ENCODE measurements at places on chromosomes 6 and 20.

- DNase-seq: no peak
Observed at GRCh38 chr20:23386304-23387117, 24.5 kb downstream of the GZF1 start.

- DNase-seq: no peak
Observed at GRCh38 chr20:24718696-24719095, 230.4 kb upstream of the CST7 start.

DNA sequence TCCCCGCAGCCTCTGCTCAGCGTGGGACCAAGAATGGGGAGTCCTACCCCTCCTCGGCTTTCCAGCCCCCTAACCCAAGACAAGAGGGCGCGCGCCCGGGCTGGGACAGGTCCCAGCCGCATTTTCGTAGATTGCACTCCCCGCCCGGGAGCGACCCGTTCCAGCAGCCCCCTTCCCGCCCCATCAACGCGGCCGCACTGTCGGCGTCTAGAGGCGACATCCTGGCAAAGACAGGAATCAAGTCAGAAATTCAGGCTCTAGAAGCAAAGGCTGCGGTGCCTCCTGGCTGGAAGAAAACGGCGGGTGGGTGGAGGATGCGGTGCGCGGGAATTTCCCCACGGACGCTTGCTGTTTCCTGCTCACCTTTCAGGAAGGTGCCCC, 957 bp downstream of the PROKR2 start:
- DNase-seq: no peak

DNA sequence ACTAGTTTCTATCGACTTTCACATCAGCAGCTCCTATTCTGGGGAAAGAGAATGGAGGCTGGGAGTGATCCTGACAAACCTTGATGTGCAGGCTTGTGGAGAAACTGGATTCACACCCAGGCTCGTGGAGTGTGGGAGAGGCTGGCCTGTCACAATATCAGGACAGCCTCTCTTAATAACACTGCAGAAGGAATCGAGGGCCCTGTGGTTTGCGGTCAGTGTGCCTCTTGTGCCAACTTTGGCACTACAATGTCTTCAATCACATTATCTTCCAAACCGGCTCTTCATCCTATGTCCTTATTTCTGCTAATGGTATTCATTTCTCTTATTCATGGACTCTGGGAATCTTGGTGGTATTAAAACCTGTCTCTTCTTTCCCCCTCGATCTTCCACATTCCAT, 92.7 kb downstream of the PRL start:
- DNase-seq: no peak

DNA sequence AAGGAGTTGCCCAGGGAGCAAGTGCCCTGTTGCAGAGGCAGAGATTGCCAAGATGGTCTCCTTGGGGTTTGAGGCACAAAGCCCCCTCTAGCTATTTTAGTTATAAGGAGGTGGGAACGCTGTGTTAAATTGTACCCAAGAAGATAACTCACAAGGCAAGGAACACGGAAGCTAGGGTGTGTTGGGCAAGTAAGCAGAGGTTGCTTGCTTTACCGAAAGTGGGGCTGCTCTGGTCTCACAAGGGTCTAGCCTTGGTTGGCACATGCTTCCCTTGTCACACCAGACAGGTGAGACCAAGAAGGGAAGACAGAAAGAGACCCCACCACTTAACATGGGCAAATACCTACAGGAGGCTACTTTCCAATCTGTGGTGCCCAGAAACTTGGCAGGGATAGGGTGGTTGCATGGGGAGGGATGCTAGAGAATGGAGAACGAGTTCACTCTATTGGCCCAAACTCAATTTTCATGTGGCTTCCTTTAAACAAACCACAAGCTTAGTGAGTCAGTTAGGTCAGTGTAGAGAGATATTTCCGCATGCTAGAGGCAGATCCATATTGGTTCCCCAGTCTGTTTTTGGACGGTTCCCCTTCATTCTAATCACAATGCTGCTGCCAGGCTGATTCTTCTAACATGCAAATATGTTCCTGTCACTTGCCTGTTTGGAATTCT, 42.4 kb downstream of the PLAGL1 start:
- no peak for DNase-seq

GRCh38 chr20:15603506-15603905, 969.7 kb downstream of the KIF16B start:
- no peak for DNase-seq

- peak; percentile 26 for DNase-seq
Observed at GRCh38 chr6:134678436-134678889, 271.4 kb downstream of the ALDH8A1 start.

- no peak for DNase-seq
Observed at GRCh38 chr6:31687321-31687720, 6.5 kb upstream of the LY6G5C start.

GRCh38 chr6:54865091-54865631, 18.6 kb downstream of the FAM83B start:
- DNase-seq: no peak

DNA sequence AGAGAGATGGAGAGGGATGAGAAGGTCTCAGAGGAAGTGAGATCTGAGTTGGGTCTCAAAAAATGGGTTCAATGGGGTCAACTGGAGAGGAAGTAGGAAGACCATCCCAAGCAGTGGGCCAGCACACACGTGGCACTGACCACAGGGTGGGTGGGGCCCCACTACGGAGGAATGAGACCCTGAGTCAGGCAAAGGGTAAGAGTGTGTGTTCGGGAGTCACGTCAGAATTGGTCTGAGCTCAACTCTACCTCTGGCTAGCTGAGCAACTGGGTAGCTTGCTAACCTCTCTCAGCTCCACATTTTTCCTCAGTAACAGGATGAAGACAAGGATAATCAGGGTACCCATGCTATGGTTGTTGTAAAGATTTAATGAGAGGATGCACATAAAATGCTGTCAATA, 79.0 kb downstream of the TRERF1 start:
- DNase-seq: no peak

DNA sequence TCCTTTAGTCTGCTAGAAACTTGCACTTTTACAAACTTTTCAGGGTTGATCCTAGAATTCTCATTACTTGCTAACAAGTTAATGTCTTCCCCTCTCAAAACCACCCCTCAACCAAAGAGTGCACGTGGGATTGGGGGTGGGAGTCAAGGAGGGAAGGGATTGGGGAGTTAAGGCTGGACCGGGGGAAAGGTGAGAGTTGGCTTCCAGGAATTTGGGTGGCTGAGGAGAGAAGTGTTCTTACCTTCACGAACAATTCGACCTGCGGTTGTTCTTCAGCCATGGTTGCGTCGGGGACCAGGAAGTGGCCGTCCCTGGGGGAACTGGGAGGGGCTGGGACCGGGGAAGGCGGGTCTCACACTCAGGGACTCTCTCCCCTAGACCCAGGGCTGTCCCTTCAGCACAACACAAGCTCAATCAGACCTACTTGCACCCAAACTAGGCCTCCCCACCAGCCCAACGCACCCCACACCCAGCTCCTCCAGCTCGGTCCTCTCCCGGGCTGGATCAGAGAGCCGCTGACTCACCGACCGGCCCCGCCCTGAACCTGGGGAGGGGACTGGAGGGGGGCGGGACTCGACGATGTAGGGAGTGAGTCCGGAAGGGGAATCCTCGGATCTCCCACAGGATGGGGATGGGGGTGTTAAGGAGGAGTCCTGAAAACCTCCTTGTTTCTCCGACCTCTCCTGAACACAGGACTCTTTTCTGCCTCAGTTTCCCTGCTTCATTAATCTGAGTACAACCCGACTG, at the start of gene CLIC1:
CLIC1 (minus strand) TSS at position 510 of the 747 bp plus-strand sequence; CDS start at position 280, 230 bp downstream.
- no peak for DNase-seq

- DNase-seq: no peak
Observed at GRCh38 chr6:155493694-155494143, 38.1 kb upstream of the NOX3 start.

DNA sequence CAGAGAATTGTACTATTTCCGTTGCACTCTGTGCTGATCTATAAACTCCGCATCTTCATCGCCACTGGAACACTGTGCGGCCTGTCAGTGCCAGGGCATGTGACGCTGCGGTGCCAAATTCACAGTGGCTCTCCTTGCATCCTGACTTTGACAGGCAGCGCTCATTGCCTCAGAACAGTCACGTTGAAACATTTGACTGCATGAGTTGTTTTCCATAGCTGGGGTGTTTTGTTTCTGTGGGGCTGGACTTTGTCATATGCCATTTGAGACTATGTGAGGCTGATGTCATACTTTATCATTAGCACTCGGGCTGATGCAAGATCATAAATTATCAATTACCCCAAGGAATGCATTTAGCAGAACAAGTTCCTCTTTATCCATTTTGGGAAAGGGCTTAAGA, 32.7 kb downstream of the CFAP61 start:
- DNase-seq: no peak

DNA sequence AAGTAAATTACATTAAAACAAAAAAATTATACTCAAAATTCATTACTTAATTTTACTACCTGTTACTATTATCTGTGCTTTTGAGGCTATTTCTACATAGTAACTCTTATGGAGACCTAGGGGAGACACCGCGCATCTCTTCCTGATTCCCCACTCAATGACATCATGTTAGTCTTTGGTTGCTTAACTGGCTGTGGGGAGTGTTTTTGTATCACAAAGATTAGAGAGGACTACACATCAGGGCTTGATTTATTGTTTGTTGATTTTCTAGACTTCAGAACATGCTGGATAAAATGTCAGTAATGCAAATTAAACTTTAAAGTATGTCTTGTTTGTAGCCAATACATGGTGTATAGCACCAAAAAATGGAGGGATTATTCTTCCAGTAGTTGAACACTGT, 26.0 kb downstream of the SLC2A10 start:
- DNase-seq: no peak

DNA sequence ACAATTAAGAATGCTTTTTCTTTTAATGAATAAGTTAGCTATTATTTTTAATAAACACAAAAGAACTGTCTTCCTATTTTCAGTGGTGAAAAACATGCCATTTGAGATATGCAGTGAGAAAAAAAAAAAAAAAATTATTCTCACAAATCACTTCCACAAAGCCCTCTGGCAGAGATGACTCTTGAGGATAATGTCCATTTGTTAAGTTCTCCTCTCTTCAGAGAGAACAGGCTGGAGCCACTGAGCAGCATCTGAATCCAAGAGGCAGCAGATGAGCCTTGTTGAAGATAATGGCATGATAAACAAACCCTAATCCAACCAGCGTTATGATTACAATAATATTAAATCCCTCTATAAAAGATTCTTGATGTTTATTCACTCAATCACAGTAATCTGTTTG, 105.0 kb downstream of the PTPRK start:
- DNase-seq: no peak

GRCh38 chr6:156850353-156850752, 73.2 kb downstream of the ARID1B start:
- DNase-seq: no peak

DNA sequence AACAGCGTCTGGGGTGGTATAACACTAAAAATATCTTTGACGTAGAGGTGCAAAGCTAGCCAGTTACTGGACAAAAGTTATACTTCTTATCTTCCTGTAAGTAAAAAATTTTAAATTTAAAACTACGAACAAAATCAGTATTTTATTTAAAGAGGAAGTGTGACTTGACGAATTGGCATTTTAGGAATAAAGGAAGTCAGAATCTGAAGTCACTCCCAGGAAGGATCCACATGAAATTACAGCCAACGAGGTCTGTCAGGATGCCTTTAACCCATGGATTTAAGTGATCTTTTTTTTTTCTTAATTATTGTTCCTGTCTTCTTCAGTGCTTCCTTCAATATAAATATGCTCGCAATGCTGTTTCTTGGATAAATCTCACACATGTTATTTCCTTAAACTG, 27.2 kb upstream of the SNX9 start:
- DNase-seq: no peak

- no peak for DNase-seq
Observed at GRCh38 chr20:54140927-54141566, 32.7 kb downstream of the CYP24A1 start.

- DNase-seq: no peak
Observed at GRCh38 chr6:56246881-56247653, at the start of gene COL21A1. Gene COL21A1, minus strand, starts transcription at chr6:56247580. Its CDS starts 64,962 bp downstream, at chr6:56182618.

DNA sequence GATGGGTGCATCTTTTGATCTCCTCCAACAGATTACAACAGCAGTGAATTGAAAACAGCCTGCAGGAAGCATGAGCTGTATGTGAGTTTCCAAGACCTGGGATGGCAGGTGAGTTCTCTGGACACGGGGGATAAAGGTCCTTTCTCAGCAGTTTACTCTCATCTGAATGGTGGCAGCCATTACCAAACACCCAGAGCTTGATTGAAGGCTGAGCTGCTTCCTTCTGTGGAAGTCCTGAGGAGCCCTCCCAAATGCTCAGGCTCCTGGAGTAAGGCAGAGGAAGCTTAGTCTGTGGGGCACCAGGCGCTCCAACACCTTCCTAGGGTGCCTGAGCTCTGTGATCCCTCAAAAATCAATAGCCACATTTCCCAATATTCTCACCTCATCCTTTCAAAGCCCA, 31.5 kb downstream of the TXNDC5 start:
- no peak for DNase-seq

DNA sequence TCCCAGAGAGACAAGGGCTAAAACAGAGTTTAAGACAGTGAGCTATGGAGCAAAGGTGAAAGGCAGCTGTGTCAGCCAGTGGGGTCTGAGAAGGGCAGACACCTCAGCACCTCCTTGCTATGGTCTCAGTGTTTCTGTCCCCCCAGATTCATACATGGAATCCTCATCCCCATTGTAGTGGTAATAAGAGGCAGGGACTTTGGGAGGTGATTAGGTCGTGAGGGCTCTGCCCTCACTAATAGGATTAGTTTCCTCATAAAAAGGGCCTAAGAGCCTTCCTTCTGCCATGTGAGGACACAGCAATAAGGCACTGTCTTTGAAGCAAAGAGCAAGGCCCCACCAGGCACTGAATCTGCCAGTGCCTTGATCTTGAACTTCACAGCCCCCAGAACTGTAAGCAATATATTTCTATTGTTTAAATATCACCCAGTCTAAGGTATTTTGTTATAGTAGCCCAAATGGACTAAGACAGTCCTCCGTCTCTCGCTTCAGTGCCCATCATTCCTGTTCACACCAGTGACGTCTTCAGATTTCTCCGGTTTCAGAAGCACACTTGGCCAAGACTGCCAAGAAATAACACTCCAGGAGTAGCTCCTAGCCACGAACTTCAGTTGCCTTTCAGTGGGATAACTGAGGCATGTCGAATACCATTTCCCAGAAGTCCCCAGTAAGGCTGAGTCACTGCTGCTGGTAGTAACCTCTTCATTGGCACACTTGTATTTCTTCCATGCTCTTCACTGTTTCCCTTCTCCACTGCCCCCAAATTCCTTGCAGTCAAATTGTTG, 32.8 kb downstream of the SLC13A3 start:
- no peak for DNase-seq

- no peak for DNase-seq
Observed at GRCh38 chr6:1592852-1593251, 16.9 kb upstream of the FOXC1 start.

DNA sequence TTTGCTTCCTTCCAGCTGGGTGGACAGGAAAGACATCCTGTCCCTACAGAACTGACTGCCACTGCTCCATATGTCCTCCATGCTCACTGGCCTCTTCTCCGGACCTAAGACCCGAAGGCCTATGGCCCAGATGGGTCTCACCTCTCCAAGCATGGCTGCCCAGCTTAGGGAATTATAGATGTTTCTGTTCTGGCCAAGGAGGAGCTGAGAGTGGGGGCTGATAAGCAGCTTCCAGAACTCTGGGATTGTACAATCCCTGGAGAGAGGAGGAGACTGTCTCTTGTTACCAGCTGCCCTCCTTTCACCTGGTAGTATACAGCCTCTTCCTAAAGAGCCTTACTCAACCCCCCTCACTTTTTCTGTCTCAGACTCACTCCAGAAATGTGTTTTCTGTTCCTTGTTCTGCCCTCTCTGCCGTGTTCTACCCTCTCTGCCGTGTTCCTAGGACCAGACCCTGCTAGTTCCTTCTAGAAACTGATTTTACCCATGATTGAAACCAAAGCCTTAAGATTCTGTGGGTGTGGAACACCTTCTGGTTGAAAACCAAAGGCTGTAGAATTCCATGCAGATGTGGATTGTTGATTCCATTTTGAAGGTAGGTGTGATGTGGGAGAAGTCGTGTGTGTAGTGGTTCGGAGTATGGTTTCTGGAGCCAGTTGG, 28.7 kb downstream of the ANKS1A start:
- no peak for DNase-seq

All from left renal cortex interstitium (tissue), 4 donors.